ENCODE measurements at places on chromosomes 7 and 10. TPM values are rescaled to one million over a fixed set of nuclear protein-coding genes. Genes with fewer than 3 reads are reported as not detected.

Gene PCLO
- 4.4 TPM for total RNA-seq

Gene MALRD1
- total RNA-seq, result 0.08 TPM

Gene ABCC2
- 0.36 TPM for total RNA-seq

Gene LIPN
- total RNA-seq, result 1.4 TPM

Gene NODAL
- total RNA-seq, result 0.48 TPM

Gene ZPBP
- not detected for total RNA-seq

Gene CDH23
- 1.3 TPM for total RNA-seq

Gene PAXIP1
- total RNA-seq, result 6.7 TPM

Gene ADCYAP1R1
- total RNA-seq, result 0.12 TPM

Gene ANKRD61
- not detected for total RNA-seq

Gene SVIL
- 79.6 TPM for total RNA-seq

Gene GPR85
- 0.32 TPM for total RNA-seq

Gene DDX50
- total RNA-seq, result 25.2 TPM

Gene ATG9B
- 16.7 TPM for total RNA-seq

Gene TCERG1L
- 0.88 TPM for total RNA-seq

Gene TMEM236
- total RNA-seq, result 0.16 TPM

Gene SDK1
- total RNA-seq, result 1.0 TPM

Gene TEX47
- not detected for total RNA-seq

Gene ASB15
- total RNA-seq, result not detected

Gene SYT15
- total RNA-seq, result 1.4 TPM

Gene VGF
- not detected for total RNA-seq

Gene KNDC1
- 3.8 TPM for total RNA-seq

Measured in esophagus mucosa (tissue), 1 donor.